NCI-H2171 (cell line): ENCODE measurements at places on chromosomes 12 and 14.

DNA sequence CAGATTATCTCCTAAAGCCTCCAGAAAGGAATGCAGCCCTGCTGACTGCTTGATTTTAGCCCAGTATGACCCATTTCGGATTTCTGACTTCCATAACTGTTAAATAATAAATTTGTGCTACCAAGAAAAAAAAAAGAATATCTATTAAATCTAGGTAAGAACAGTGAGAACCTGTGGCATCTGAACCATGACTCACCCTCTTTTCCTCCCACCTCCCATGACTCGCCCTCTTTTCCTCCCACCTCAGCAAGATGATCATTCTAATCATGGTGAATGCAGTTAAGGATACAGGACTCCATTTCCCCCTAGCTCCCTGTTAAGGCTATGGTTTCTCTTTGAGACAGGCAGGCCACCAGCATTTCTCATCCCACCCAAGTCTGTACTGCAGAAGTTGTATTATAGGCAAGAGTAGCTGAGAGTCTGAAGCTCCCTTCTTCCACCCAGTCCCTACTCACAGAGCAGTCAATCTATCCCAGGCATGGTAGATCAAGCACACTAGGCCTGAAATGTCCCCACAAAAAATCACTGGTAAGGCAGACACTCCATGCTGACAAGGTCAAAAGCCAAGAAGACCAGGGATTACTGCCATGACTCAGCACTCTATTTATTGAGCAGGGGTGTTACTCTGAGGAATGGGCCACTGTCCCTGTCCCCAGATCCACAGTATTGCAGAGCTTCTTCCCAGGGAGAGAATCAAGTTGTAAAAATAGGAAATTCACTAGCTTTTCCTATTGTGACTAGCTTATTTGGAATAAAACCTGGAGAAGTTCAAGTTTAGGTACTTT, 188.9 kb downstream of the ADAMTS20 start:
- no peak for DNase-seq

DNA sequence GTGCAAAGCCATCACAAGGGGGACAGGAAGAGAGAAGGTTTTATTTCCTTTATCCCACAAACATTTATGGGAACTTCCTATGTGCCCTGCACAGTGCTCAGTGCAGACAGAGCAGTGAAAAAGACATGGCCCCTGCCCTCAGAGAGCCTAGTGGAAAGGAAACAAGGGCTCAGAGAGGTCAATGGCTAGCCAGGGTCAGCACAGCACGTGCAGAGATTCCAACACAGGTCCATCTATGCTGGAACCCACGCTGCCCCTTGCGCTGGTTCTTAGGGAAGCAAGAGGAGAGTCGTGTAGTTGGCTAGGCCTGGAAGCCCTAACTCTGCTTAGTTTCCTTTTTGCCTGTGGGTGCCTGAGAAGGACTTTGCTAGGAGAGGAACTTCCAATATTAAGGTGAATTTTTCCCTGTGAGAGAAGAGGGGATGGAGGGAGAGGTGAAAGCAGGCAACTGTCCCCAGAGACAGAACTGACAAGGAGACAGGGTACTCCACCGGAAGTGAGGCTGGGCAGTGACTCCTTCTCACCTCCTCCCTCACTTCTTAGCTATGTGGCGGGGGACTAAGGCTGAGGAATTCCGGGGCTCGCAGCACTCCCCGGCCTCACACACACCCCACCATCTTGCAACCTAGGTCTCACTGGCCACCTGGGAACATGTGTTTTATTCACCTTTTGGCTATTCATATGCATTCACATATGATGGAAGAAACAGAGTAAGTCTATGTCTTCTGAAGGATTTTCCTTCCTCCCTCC, 12.1 kb upstream of the GPX2 start:
- no peak for DNase-seq

GRCh38 chr14:68975667-68976066, 3.4 kb downstream of the ACTN1 start:
- no peak for DNase-seq

- no peak for DNase-seq
These were observed 312.1 kb downstream of the ITPR2 start for GRCh38 chr12:26520869-26521268.

- no peak for DNase-seq
These were observed 60.8 kb upstream of the HSPB8 start for GRCh38 chr12:119117936-119118335.

- DNase-seq, result no peak
These were observed 100.9 kb downstream of the DICER1 start for GRCh38 chr14:95056476-95056875.

DNA sequence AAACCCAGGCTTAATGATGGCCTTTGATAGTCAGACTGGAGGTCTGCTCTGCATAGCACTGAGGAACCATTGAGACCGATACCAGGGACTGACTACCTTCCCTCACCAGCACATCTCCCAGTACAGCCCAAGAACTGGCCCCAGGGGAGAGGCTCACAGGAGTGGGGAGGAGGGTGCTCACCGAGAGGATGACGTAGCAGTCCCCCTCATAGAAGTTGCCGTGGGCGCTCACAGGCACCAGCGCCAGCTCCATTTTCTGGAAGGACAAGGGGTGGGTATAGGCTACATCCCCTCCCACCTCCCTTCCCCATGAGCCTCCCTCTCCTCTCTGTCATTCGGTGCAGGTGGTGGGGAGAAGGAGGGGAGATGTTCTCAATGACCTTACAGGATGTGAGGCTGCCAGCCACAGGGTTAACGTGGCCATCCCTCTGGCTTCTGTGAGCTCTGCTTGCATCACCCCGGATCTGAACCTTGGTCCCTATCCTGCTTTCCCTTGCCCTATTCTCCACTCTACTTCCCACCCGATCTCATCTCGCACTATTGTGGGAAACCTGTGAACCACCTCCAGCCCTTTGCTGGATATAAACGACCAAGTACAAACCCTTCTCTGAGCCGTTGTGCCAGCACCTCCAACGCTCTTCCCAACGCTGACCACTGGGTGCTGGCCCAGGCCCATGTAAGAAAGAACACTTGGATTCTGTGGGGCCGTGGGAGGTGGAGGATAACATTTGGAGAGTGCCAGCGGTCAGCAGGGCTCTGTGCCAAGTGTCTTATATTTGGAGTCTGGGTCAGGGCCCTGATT, 4.4 kb downstream of the AVIL start:
- DNase-seq, result no peak

DNA sequence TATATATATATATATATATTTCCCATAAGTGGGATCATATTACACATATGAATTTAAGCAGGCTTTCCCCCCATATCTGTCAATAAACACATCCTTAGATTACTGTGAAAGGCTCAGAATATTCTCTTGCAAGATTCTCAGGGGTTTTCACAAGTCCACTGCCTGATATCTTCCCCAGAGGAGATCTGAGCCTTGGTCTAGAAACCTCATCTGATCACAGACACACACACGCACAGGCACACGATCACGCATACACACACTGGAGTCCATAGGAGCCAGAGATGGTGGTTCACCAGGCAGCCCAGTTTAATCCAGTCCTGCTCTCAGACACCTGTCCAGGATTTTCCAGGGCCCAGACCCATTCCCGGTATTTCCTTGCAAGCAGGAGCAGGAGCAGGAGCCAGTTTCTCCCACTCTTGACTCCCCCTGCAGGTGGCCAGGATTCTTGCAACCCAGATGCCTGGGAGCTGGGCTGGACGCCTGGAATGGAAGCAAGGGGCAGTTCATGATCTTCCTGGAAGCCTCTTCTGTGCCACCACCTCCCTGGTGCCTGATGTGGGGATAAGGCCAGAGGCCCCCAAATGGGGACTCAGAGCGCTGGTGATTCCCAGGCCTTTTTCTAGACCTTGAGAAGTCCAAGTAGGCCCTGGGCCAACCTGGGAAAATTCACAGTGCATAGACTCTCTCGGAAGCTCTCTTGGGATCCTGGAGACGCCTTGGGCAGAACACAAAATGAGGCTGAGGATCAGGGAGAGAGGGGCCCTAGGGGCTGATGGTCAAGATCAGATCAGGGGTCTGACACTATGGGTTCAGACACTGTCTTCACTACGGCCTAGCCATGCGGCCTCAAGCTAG, 16.5 kb upstream of the KRT78 start:
- DNase-seq, result no peak

DNA sequence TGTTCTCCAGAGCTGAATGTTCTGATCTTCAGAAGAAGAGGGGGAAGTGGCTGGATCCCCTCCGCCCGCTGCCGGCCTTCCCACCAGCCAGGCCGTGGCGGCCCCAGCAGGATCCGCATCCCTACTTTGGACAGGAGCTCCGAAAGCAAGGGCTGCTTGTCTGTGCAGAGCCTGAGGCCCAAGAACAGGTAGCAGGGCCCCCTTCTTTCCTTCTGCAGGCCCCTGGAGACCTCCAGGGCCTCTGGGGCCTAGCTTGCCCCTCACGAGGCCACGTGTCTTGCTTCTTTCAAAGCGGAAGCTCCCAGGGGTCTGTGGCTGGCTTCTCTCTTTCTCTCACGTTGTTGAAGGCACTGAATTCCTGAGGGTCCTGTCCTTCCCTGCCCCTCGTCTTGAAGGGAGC, 13.2 kb downstream of the PGF start:
- no peak for DNase-seq

GRCh38 chr14:34172550-34173368, 221.9 kb upstream of the EGLN3 start:
- no peak for DNase-seq

- no peak for DNase-seq
These were observed 236.1 kb upstream of the NPAS3 start for GRCh38 chr14:32702562-32702961.

DNA sequence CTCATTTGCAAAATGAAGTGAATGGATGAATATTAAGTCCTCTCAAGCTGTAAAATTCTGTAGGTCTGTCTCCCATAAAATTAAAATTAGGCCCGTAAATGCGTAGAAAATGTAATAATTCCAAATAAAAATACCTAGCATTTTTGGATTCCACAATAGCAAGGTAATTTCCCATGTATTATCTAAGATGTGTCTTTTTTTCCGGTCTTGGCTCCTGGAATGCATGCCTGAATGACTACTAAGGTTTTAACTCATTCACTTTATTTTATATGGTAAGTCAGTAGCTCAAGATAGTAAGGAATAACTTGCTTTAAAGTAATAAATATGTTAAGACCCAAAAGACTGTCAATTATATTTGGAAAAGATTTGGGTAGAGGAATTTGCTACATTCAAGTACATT, 11.1 kb downstream of the TXNRD1 start:
- no peak for DNase-seq

DNA sequence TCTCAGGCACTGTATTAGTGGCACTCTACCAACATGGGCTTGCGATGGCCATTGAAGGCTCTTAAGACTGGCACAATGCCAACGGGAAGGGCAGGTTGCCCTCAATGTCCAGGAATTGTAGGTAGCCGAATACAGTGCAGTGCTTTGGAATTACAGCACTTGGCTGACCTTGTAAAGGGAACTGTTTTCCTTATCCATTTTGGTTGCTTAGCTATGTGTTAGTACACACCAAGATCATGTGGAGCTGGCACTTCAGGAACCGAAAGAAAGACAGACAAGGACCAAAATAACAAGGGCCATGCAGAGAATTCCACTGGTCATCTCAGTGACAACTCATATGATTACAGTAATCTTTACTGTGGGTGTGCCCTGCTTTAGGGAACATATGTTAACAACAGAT, 72.7 kb downstream of the DYRK2 start:
- no peak for DNase-seq

- no peak for DNase-seq
These were observed 388.1 kb downstream of the BCAT1 start for GRCh38 chr12:24560831-24561271.
